Posterior vena cava (tissue), 2 donors: ENCODE measurements at places on chromosomes 2 and 18. TPM values are rescaled to one million over a fixed set of nuclear protein-coding genes. Genes with fewer than 3 reads are reported as not detected.

The FLACC1 gene
- total RNA-seq: 4.3 TPM

The BABAM2 gene
- total RNA-seq: 39.1 TPM

The ACMSD gene
- not detected for total RNA-seq

The EVX2 gene
- total RNA-seq: not detected

The SAG gene
- not detected for total RNA-seq

The SLC5A7 gene
- total RNA-seq: not detected

The ZEB2 gene
- 288 TPM for total RNA-seq

The GRP gene
- not detected for total RNA-seq

The BCL11A gene
- 2.0 TPM for total RNA-seq

The ANKRD30BL gene
- total RNA-seq: not detected

The LBH gene
- 104 TPM for total RNA-seq

The CAPN14 gene
- 0.14 TPM for total RNA-seq

The CABLES1 gene
- 9.3 TPM for total RNA-seq
